Renal cortex interstitium (tissue), 15 donors: ENCODE measurements at places on chromosomes 1 and 21. TPM values are rescaled to one million over a fixed set of nuclear protein-coding genes. Genes with fewer than 3 reads are reported as not detected.

DNA sequence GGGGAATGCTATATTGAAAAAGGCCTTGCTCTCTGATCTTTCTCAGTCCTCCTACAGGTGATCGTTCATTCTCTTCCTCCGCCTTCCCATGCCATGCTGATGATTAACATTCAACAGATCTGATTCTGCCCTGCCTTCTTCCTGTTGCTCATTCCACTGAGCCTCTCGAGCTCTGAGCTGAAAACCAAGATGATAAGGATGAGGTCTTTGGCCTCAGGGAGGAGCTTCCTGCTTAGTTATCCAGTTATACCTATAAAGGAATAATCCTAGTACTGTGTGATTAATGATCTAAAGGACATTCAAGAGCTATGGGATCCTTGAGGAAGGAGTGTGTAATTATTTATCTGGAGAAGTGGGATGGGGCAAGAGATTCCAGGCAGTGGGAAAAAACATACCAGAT, 25.2 kb upstream of the MAP3K7CL start:
- DNase-seq = no peak

GRCh38 chr1:59685101-59685500, 129.6 kb upstream of the HOOK1 start:
- no peak for DNase-seq

- DNase-seq = no peak
These were observed 28.4 kb downstream of the EDARADD start for GRCh38 chr1:236422517-236422876.

The DIP2A gene
- 29.4 TPM for polyA plus RNA-seq

- no peak for DNase-seq
These were observed 1.5 kb upstream of the ALPL start for GRCh38 chr1:21507511-21508270.

The COL6A2 gene
- polyA plus RNA-seq = 284 TPM
